ENCODE measurements at places on chromosomes 6 and 20. TPM values are rescaled to one million over a fixed set of nuclear protein-coding genes. Genes with fewer than 3 reads are reported as not detected.

DNA sequence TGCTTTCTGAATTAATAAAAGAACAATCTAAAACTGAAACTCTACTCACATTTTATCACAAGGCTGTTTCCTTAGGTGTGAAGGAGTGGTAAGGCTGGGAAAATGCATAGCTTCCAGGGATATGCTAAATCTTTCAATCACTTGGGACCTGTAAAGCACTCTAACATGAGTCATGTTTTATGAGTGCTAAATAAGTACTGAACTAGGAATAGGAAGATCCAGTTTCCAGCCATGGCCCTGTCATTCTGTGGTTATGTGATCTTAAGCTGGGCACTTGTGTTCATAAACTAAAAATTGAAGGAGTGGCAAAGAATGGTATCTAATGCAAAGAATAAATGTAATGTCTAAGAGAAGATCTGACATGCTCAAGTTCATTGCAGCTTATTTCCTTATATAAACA is 6.1 kb upstream of the TMEM200A start:
- no peak overlapping the region for H3K4me3 ChIP-seq
- H3K4me1 ChIP-seq = no peaks in the 10 kb centered on the region
- no peaks in the 10 kb centered on the region for H3K36me3 ChIP-seq
- no peaks in the 10 kb centered on the region for H3K27me3 ChIP-seq
- H3K27ac ChIP-seq = no peak overlapping the region
- no peak for DNase-seq

GRCh38 chr6:107585815-107586435 is 96.0 kb downstream of the SOBP start:
- H3K27me3 ChIP-seq = no peaks in the 10 kb centered on the region
- H3K4me1 ChIP-seq = no peaks in the 10 kb centered on the region
- H3K4me3 ChIP-seq = no peak overlapping the region
- DNase-seq = no peak
- no peak overlapping the region for H3K27ac ChIP-seq

GRCh38 chr6:117326396-117326795 is 61.0 kb downstream of the VGLL2 start:
- no peak overlapping the region for H3K27ac ChIP-seq
- peaks cover 5% of the 10 kb centered on the region for H3K36me3 ChIP-seq
- no peak overlapping the region for H3K4me3 ChIP-seq
- no peak for DNase-seq
- no peaks in the 10 kb centered on the region for H3K4me1 ChIP-seq
- H3K27me3 ChIP-seq = no peaks in the 10 kb centered on the region

The CALHM4 gene
- total RNA-seq = not detected

The DEF6 gene
- 21.5 TPM for total RNA-seq

Measured in lower lobe of right lung (tissue), 2 donors.